ENCODE measurements at places on chromosomes 7 and 10. TPM values are rescaled to one million over a fixed set of nuclear protein-coding genes. Genes with fewer than 3 reads are reported as not detected.

DNA sequence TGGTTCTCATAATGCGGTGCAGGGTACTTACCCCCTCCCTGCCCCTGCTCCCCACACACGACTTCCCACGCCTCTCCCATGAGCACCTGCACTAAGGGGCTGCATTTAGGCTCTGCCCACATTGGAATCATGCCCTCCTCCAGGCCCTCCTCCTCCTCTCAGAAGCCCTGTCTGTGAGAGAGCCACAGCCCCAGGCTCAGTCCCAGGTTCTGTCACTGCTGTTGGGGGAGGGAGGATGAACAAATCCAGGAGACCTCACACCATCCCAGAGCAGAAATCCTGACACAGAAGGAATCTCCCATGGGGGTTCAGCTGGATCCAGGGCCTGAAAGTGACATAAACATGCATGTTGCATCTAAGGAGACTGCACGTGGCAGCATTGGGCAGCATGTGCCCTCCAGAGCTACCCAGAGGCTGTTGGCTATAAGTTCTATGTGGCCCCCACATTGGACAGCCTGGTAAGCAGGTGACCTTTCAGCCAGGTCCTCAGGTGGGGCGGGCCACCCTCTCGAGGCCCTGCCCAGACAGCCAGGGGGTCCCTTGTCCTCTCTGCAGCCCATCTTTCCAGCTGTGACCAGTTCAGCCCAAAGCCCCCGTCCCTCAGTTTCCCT is 1.6 kb upstream of the PILRA start:
- no peak for DNase-seq

DNA sequence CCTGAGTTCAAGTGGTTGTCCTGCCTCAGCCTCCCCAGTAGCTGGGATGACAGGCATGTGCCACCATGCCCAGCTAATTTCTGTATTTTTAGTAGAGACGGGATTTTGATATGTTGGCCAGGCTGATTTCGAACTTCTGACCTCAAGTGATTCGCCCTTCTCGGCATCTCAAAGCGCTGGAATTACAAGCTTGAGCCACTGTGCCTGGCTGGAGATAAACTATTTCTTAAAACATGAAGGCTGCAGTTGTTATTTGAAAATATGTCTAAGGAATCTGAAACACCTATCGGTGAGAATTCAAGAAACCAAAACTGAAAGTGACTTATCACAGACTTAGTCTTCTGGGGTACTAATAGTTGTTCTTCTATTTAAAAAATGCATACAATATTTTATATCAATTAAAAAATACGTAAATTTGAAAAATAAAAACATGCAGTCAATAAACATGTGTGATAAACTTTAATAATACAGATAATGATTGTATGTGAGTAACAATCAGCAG is 176.9 kb upstream of the PRSS58 start:
- DNase-seq, result no peak

- DNase-seq, result no peak
Observed at GRCh38 chr7:21193895-21194294, 234.0 kb upstream of the SP4 start.

DNA sequence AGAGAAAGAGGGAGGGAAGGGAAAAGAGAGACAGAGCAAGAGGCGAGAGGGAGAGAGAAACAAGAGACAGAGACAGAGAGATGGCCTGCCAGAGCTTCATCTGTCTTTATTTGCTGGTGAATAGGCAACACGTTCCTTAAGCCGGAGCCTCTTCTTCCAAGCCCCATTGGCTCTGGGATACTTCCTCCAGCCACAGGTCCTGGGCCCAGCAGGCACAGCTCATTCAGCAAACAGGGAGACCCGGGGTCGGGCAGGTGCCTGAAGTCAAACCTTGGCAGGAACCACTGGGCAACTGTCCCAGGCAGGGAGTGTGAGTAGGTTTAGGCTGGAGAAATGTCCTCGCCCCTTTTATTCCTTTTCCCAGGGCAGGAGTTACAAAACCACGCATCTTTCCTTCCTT is 68.2 kb downstream of the MYL10 start:
- DNase-seq, result no peak

GRCh38 chr10:69337296-69338132 is 59.2 kb downstream of the HK1 start:
- peak; percentile 49 for DNase-seq

- DNase-seq, result no peak
Observed at GRCh38 chr10:107157071-107157470, 7.4 kb downstream of the SORCS1 start.

- DNase-seq, result no peak
Observed at GRCh38 chr7:98992076-98992475, 113.7 kb downstream of the TRRAP start.

DNA sequence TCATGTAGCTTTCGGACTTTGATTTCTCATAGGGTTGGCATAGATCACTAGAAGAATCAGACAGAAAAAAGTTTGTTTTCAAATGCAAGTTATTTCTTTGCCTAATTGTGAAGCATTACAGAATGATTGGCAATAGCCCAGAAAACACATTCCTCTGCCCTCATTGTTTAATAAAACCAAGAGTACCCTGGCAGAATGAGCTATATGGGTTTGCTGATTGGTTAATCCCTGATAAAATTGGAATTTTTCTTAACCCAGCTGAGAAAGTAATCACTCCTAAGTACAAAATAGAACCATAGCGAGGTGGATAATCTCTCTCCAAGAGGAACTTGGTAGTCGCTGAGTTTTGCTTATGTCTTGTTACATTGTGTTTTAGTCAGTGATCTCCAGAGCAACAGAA is 30.9 kb upstream of the CREB5 start:
- DNase-seq, result no peak

Gene SCIN
- total RNA-seq, result 0.13 TPM

Gene OR2A1
- total RNA-seq, result under 0.01 TPM

Gene EXOC4
- total RNA-seq, result 127 TPM

Gene PHF14
- 24.3 TPM for total RNA-seq

Gene LRRC4
- total RNA-seq, result 0.77 TPM

Gene SLIT1
- total RNA-seq, result under 0.01 TPM
